ENCODE measurements at places on chromosomes 7 and 10. TPM values are rescaled to one million over a fixed set of nuclear protein-coding genes. Genes with fewer than 3 reads are reported as not detected.

GBX1 gene
- not detected for total RNA-seq

PPP1R17 gene
- total RNA-seq: not detected

ATG9B gene
- not detected for total RNA-seq

LRRC18 gene
- not detected for total RNA-seq

RABGEF1 gene
- 24.7 TPM for total RNA-seq
